Activated naive CD8-positive, alpha-beta T cell treated with anti-CD3 and anti-CD28 coated beads for 36 hours (primary cell): ENCODE measurements at places on chromosomes 5 and 9. TPM values are rescaled to one million over a fixed set of nuclear protein-coding genes. Genes with fewer than 3 reads are reported as not detected.

DNA sequence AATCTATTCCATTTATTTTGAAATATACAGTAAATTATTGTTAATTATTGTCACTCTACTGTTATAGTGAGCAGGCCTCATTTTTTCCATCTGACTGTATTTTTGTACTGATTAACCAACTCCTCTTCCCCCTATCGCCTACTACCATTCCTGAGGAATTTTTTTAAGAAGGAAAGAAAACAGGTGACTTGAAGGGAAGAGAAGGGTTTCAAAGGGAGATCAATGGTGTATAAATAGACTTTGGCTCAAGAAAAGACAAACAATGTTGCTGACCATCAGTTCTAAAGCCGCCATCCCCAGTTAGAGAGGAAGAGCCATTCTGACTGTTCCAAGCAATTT, 69.7 kb downstream of the BAAT start:
- no peak for DNase-seq

DNA sequence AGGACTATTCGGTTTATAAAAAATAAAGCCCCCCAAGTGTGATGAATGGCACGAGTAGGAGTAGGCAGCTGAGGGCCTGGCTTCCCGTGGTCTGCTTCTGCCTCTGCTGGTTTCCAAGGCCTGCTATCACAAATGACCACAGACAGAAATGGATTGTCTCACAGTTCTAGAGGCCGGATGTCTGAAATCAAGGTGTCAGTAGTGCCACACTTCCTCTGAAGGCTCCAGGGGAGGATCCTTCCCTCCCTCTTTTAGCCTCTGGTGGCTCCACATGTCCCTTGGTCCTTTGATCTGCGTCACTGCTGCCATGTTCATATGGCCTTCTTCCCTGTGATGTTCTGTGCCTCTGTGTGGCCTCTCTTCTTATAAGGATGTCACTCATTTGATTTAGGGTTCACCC, 15.1 kb downstream of the PRKACG start:
- DNase-seq = no peak

DNA sequence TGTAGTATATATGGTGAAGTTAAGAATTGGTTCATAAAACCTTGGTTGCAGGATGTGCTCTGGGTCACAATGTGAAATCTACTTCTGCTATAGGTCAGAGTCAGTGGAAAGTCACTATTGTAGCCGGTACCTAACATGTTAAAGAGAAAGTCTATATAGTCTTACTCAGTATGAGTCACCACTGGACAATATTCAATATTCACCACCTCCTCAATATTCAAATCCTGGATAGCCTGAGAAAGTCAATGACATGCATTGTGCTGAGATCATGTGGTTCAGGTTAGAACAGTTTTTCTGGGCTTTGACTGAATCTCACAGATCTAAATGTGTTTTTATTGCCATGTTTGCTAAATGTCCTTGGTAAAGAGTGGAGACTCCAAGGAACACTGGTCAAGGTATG, 108.8 kb downstream of the HMHB1 start:
- no peak for DNase-seq

- no peak for DNase-seq
Measured at GRCh38 chr5:23528677-23529076, 21.3 kb downstream of the PRDM9 start.

- no peak for DNase-seq
Measured at GRCh38 chr5:127243011-127243410, 47.6 kb upstream of the MEGF10 start.

GRCh38 chr5:131496400-131496713, 138.7 kb downstream of the RAPGEF6 start:
- peak; percentile 16 for DNase-seq

CDKN2B-AS1 gene
- 0.10 TPM for total RNA-seq

IL7R gene
- 112 TPM for total RNA-seq

TEX48 gene
- total RNA-seq = 0.80 TPM
